Astrocyte (in vitro differentiated cells and primary cell): ENCODE measurements at places on chromosomes 12 and 14. TPM values are rescaled to one million over a fixed set of nuclear protein-coding genes. Genes with fewer than 3 reads are reported as not detected.
A peak's percentile ranks its signal among the peaks of the same experiment; 100 is the strongest.

- H3K27me3 ChIP-seq = no peaks in the 10 kb centered on the region
- peak; percentile 52 for DNase-seq
- no peaks in the 10 kb centered on the region for H3K36me3 ChIP-seq
- no peak overlapping the region for H3K4me3 ChIP-seq
- H3K27ac ChIP-seq = no peak overlapping the region
These were observed 93.2 kb downstream of the CHST11 start for GRCh38 chr12:104549815-104550480.

GRCh38 chr12:68910128-68910527, 22.8 kb downstream of the CPM start:
- H3K36me3 ChIP-seq = no peaks in the 10 kb centered on the region

Gene KITLG
- total RNA-seq = 15.9 and 21.7 TPM in 2 replicates

DNA sequence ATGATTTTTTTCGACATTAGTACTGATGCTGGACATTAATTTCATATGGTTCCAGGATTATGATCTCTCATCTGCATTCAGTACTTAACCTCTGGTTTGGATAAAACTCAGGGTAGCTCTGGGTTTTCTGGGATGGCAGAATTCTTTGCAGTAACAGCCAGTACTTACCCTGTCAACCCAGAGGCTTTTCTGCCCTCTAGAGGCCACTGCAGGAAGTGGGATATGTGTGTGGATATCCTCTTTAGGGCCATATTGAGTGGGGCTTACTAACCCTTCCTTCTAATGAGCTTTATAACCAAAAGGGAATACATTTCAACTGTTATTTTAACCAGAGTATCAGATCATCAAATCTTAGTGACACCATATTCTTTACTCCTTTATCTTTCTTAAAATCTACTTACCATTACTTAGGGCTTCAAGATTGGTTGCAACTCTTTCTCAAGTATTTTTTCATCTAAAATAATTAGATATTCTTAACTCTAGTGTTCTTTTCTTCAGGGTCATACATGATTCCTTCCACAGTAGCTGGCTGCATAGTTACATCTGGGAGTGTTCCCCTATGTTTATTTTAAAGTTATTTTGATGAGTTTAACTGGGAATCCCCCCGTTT, 488.0 kb upstream of the STXBP6 start:
- no peak for DNase-seq
- H3K36me3 ChIP-seq = no peaks in the 10 kb centered on the region
- no peak overlapping the region for H3K27ac ChIP-seq
- H3K4me3 ChIP-seq = no peak overlapping the region
- no peaks in the 10 kb centered on the region for H3K27me3 ChIP-seq
- no peaks in the 10 kb centered on the region for H3K4me1 ChIP-seq

Gene P2RX2
- not detected in 2 replicates for total RNA-seq

- H3K27me3 ChIP-seq = no peaks in the 10 kb centered on the region
- peaks cover 2% of the 10 kb centered on the region for H3K4me1 ChIP-seq
- peak; percentile 91 for DNase-seq
- H3K4me3 ChIP-seq = no peak overlapping the region
- H3K27ac ChIP-seq = peak overlapping the region; percentile 77
These were observed 794.3 kb upstream of the NOVA1 start for GRCh38 chr14:27392153-27392552.

GRCh38 chr14:90495357-90496276, 98.8 kb downstream of the CALM1 start:
- peak; percentile 57 for DNase-seq
- peaks cover 15% of the 10 kb centered on the region for H3K4me1 ChIP-seq
- no peak overlapping the region for H3K4me3 ChIP-seq
- H3K36me3 ChIP-seq = no peaks in the 10 kb centered on the region
- H3K27me3 ChIP-seq = peaks cover 2% of the 10 kb centered on the region

DNA sequence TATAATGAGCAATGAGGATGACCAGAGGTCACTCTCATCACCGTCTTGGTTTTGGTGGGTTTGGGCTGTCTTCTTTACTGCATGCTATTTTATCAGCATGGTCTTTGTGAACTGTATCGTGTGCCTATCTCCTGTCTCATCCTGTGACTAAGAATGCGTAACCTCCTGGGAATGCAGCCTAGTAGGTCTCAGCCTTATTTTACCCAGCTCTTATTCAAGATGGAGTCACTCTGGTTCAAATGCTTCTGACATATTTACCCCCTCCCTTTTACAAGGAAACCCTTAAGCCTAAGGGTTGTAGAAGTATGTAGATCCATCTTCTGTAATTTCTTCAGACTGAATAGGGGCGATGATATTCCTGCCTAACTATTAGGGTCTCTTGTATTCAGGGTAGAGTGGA, 8.4 kb downstream of the IFI27L1 start:
- H3K36me3 ChIP-seq = no peaks in the 10 kb centered on the region
- no peak overlapping the region for H3K27ac ChIP-seq
- peak; percentile 34 for DNase-seq
- no peaks in the 10 kb centered on the region for H3K27me3 ChIP-seq
- no peak overlapping the region for H3K4me3 ChIP-seq
- peaks cover 17% of the 10 kb centered on the region for H3K4me1 ChIP-seq

DNA sequence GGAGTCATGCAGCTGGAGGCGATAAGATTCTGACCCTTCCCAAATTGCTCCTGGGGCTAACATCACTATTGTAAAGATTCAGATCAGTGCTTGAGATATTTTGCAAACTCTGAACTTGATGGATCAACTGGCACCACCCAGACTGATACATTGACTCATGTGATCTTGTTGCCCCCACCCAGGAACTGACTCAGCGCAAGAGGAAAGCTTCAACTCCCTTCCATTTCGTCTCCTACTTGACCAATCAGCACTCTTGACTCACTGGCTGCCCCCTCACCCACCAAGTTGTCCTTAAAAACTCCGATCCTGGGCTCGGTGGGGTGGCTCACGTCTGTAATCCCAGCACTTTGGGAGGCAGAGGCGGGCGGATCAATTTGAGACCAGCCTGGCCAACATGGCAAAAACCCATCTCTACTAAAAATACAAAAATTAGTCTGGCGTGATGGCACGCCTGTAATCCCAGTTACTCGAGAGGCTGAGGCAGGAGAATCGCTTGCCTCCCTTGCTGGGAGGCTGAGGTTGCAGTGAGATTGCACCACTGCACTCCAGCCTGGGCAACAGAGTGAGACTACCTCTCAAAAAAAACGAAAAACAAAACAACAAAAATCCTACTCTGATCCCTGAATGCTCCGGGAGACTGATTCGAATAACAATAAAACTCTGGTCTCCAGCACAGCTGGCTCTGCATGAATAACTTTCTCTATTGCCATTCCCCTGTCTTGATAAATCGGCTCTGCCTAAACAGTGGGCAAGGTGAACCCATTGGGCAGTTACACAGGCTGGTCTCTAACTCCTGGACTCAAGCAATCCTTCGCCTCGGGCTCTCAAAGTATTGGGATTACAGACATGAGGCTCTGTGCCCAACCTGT, 9.8 kb upstream of the ARF6 start:
- H3K27me3 ChIP-seq = no peaks in the 10 kb centered on the region
- no peak overlapping the region for H3K27ac ChIP-seq
- no peaks in the 10 kb centered on the region for H3K4me1 ChIP-seq
- no peak for DNase-seq
- no peak overlapping the region for H3K4me3 ChIP-seq

Gene HOXC4
- not detected in 2 replicates for total RNA-seq

Gene MGST1
- 73.5 and 104 TPM in 2 replicates for total RNA-seq

Gene SLC38A4
- 1.5 and 1.6 TPM in 2 replicates for total RNA-seq

GRCh38 chr14:77158175-77158881, 16.7 kb upstream of the ZDHHC22 start:
- peaks cover 6% of the 10 kb centered on the region for H3K4me1 ChIP-seq
- peak; percentile 66 for DNase-seq
- H3K4me3 ChIP-seq = no peak overlapping the region
- H3K27me3 ChIP-seq = peaks cover 25% of the 10 kb centered on the region

DNA sequence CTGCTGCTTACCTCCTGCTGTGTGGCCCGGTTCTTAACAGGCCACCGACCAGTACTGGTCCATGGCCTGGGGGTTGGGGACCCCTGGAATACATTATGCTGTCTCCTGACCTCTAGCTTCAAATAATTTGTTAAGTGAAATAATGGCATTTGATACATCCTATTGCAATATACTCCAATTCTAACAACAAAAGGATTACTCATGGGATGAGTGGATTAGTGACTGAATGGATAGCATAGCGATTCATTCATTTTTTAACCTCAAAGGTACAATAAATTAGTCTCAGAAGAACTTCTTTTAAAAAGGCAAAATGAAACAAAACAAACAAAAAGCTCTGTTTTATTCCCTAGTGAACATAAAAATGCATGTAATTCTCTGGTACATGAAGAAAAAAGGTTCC, 147.9 kb upstream of the PKP2 start:
- no peak overlapping the region for H3K4me3 ChIP-seq
- H3K4me1 ChIP-seq = no peaks in the 10 kb centered on the region
- H3K27me3 ChIP-seq = no peaks in the 10 kb centered on the region
- no peak overlapping the region for H3K27ac ChIP-seq

- no peaks in the 10 kb centered on the region for H3K36me3 ChIP-seq
- no peak for DNase-seq
- H3K27me3 ChIP-seq = no peaks in the 10 kb centered on the region
- no peak overlapping the region for H3K4me3 ChIP-seq
- H3K4me1 ChIP-seq = no peaks in the 10 kb centered on the region
- no peak overlapping the region for H3K27ac ChIP-seq
These were observed 8.9 kb upstream of the ZNF410 start for GRCh38 chr14:73877790-73878189.
